Activated CD4-positive, alpha-beta T cell treated with anti-CD3 and anti-CD28 coated beads, Interleukin-2, Interleukin-6, amounts not matched to agents 100 ng/mL and 50 ng/mL, durations not matched to agents 16 hours and 8 hours (primary cell): ENCODE measurements at places on chromosomes 12 and 14.

GRCh38 chr12:91675401-91675800, 470.2 kb downstream of the BTG1 start:
- DNase-seq, result no peak

DNA sequence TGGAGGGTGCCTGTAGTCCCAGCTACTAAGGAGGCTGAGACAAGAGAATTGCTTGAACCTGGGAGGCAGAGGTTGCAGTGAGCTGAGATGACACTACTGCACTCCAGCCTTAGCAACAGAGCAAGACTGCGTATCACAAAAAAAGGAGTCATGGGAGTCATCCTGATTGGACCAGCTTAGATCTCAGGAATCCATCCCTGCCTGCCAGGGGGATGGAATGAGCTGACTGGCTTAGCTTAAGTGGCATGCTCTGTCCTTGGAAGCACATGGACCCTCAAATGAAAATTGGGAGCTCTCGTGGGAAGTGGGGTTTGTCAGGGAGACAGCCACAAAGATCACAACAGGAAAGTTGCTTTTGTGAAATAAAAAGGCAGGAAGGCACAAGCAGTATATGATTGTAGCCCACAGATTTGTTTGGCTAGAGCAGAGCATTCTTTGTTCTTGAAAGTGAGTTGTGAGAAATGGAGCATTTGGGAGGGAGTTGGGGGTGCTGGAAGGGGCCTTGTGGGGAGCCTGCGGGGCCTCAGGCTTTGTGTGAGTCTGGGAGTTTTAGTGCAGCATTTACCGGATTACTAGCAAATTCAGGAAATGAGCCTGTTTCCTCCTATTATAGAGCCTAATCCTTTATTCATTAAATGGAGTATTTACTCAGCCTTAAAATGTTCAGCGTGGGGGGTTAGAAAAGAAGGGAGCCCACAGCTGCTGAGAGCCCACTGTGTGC, 30.7 kb downstream of the DGLUCY start:
- no peak for DNase-seq

DNA sequence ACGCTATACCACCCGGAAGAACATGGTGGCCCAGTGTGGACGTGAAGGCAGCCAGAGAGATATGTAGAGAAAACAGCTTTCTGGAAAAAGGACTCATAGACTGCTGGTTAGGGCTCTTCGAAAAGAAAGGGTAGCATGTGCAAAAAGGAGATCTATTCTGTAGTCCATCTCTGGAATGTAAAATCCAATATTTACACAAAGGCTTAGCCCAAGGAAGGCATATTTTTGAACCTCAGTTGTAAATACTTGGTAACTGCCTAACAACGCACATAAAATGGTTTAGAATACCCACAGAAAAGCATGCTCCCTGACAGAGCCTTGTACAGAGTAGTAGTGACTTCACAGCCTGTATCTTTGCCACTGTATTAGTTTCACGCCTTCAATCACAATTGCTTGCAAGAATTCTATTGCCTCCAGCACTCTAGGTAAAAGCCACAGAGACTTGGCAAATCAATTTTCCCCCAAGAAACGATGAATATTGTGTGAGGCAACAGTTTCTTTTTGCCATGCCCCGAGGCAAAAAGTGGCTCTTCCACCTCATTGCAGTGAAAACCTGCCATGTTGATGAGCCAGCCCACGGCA, 59.2 kb downstream of the TRIM9 start:
- DNase-seq, result no peak

- DNase-seq, result no peak
Measured at GRCh38 chr12:25074954-25075353, 120.0 kb downstream of the DNAI7 start.

DNA sequence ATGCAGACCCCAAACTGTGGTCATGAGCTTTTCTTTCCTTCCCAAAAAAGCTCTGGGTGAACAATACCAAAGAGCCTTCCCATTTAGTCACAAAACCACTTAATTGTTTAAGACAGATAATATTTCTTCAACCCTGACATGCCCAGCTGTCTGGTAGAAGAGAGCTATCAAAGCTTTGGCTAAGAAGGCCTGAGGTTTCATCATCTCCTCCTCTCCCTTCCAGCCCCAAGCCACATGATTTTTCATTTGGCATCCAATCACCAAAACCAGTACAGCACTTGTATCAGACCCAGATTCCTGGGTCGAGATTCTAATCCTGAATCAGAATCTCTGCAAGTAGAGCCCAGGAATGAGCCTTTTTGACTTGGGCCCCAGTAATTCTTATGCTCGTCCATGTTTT, 199.6 kb upstream of the TMEM260 start:
- no peak for DNase-seq

- peak; percentile 23 for DNase-seq
Measured at GRCh38 chr12:123270214-123271000, 1.2 kb downstream of the CDK2AP1 start.

DNA sequence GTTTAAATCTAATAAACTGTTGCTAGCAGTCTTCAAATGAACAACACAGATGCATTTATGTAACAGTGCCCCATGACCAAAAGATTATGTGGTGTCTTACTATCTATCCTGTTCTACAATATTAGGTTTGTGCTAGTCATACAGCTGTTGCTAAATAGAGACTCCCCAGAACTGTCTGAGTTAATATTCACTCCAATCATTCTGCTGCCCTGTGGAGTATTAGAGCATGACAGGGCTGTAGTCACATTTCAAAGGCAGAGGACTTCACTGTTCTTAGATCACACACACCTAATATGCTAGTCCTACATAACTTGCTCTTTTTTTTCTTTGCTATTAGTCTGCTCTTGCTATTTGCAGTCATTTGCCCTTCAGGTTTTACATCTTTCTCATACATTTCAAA, 157.6 kb upstream of the MDGA2 start:
- no peak for DNase-seq

DNA sequence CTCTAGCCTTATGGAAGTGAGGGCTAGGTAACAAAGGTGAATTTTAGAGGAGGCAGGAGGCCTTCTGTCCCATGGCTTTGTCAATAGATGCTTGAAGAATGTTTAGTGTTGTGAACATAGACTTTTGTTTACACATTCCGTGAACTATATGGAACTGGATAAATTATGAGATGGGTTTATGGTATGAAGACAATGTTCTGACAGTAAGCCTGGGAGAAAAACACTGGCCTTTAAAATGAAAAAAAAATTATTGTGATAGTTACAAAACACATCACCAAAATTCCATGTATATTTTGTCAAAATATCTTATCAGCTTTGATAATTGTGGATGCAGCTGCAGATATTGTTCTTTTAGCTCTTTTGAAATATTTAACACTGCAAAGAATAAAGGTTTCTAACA, 251.5 kb upstream of the DCN start:
- DNase-seq, result no peak

- peak; percentile 74 for DNase-seq
Measured at GRCh38 chr12:93098077-93098476, 169.0 kb upstream of the EEA1 start.

GRCh38 chr14:44771496-44771895, 190.3 kb downstream of the KLHL28 start:
- no peak for DNase-seq

DNA sequence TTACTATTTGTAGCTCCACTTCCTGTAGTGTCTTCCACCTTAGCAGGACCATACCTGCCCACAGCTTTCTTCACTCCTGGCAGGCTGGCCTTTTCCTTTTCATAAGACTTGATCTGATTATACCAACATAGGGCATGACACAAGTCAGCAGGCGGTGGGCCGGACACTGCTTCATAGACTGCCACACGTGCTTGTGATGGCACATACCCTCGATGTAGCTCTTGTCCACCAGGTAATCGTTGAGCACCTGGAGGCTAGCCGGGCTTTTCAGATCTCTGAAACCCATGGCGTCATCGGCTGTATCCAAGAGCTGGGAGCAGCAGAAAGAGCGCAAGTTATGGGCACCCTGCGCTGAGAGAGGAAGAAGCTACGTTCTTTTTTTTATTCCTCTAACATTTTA, 53.7 kb upstream of the TMEM263 start:
- DNase-seq, result no peak

DNA sequence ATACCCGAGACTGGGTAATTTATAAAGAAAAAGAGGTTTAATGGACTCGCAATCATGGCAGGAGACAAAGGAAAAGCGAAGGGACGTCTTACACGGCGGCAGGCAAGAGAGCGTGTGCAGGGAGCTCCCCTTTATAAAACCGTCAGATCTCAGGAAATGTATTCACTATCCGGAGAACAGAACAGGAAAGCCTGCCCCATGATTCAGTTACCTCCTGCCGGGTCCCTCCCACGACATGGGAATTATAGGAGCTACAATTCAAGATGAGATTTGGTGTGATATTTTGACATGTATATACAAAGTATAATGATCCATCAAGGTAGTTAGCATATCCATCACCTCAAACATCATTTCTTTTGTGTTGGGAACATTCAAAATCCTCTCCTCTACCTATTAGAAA, 2.3 kb upstream of the CDCA4 start:
- DNase-seq, result no peak

DNA sequence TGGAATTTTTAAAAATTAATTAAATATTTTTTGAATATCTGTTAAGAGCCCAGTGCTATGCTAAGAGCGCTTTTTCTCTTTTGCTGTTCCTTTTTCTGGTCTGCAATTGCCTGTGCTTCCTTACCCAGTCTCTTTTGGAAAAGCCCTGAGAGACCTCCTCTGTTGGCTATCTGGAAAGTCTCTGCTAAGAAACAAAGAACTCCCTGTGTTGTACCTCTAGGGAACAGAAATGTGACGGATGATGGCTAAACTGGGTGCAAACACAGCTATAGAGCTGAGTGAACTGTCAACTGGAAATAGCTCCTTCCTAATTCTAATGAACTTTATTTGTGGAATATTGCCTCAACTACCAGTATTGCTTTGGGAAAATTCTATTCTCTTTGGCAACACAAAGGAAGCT, 261.6 kb upstream of the NOVA1 start:
- no peak for DNase-seq

- DNase-seq, result no peak
Measured at GRCh38 chr12:26929590-26929989, 8.2 kb downstream of the INTS13 start.

DNA sequence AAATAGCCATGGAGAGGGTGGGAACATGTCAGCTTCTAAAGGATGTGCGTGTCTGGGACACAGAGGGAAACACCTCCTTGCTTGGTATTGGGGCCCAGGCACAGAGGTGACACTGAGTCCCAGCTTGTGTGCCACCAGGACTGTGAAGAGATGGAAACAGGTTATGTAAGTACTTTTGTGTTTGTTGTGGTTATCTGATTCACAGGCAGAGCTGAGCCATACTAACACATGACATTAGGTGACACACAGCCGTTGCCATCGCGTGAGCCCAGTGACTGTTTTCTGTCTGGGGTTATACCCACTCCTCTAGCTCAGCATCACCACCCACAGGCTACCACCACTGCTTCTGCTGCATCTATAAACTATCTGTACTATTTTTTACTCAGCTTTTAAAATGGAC, 12.1 kb upstream of the FLVCR2 start:
- DNase-seq, result peak; percentile 93

DNA sequence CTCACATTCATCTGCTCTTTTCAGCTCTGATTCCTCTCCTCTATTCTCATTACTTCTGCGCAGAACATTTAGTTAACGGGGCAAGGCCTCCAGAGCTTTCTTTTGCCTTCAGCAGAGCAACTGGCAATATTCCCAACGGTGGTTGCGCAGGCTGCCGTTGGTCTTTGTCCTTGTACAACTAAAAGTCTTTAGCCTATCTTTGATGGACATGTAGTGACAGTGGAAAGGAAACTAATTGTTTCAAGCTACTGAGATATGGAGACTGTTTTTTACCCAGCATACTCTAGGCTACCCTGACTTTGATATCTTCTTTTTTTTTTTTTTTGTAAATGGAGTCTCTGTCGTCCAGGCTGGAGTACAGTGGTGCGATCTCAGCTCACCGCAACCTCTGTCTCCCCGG, 12.6 kb downstream of the R3HDM2 start:
- DNase-seq, result no peak

DNA sequence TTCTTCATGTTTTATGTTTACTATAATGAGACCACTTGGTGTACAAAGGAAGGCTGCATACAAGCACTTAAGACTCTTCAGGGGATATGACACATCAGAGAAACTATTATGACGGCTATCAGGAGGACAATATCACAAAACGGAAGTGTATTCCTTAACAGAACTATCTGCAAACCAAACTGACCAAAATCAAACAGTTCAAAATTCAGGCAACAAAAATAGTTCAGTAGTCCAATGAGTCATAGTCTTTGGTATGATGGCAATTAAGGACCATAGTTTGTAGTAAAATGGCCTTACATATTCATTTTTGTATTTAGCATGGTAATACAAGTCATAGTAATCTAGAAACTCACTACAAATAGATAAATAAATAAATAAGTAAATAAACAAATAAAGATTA, 1638.7 kb upstream of the SEL1L start:
- no peak for DNase-seq

DNA sequence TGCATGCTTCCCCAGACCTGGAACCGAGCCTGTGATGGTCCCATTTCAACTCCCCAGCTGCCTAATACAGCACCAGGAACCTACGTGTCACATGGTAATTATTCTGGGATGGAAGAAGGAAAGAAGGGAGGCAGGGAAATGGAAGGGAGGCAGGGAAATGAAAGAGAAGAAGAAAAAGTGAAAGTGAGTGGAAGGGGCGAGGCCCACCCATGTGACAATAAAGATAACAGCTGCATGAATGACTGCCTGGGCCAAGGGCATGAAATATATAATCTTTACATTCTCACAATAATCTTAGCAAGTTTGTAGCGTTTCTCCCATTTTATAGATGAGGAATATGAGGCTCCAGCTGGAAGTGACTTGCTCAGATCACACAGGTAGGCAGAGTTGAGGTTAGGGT, 245.0 kb upstream of the PWP1 start:
- no peak for DNase-seq

DNA sequence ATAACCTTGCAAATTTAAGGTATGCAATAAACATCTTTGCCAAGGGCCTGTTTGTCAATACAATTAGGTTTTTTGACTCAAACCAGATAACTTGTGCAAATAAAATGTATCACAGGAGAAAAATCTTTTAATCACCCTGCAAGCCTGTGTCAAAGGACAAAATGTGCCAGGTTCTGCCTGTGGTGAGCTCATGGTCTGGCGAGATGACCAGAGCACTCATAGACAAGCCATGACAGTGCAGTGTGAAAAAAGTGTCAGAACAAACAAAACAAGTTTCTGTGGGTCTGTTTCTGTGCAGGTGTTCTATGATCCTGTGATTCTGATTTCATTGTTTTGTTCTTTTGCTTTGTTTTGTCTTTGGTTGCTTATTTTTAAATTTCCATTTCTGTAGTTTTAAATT, 847.2 kb downstream of the VRK1 start:
- DNase-seq, result no peak

DNA sequence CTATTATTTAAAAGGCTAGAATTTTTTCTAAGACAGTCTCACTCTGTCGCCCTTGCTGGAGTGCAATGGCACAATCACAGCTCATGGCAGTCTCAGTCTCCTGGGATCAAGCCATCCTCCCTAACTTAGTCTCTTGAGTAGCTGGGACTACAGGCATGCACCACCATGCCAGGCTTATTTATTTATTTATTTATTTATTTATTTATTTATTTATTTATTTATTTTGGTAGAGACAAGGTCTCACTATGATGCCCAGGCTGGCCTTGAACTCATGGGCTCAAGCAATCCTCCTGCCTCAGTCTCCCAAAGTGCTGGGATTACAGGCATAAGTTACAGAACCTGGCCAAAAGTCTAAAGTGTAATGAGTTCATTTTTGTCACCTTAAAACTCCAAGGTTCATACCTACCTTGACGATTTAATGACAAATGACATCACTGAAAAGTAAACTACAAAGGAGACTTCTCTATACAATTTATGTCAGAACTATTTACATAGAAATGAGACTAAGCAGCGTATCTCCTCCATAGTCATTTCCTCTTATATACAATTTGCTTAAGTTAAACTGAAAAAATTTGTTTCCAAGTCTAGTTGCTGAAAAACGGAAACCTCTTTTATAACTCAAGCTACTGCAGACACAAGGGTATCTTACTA, 78.2 kb downstream of the EPS8 start:
- no peak for DNase-seq
